AG10803 (cell line): ENCODE measurements at places on chromosomes 3 and 15.

GRCh38 chr3:97793420-97794019 lies 28.3 kb upstream of the CRYBG3 start:
- peak; percentile 55 for DNase-seq

GRCh38 chr15:33808720-33809457 lies 159.4 kb upstream of the CHRM5 start:
- peak; percentile 16 for DNase-seq

GRCh38 chr3:192077795-192078497 lies 617.0 kb downstream of the PYDC2 start:
- no peak for DNase-seq

- DNase-seq = no peak
Measured at GRCh38 chr3:6250167-6250566, 610.7 kb upstream of the GRM7 start.

GRCh38 chr3:158845765-158846350 lies 44.0 kb downstream of the MFSD1 start:
- peak; percentile 18 for DNase-seq

GRCh38 chr3:32959371-32959770 lies 7.9 kb downstream of the CCR4 start:
- no peak for DNase-seq

DNA sequence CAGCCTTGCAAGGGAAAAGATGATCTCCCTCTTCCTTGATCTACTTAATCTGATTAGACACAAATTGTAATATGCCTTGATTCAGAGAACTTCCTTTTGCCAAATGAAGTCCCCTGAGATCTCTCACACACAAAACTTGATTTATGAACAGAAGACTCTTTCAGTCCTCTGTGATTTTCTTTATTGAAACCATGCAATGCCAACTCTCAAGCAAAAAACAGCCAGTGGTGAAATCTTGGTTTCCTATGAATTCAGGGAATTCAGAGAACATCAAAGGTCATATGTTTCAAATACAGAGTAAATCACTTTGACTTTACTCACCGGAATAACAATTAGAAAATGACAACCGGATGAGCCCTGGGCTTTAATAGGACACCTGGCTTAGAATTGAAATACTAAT lies 211.7 kb downstream of the ABHD5 start:
- DNase-seq = peak; percentile 48

DNA sequence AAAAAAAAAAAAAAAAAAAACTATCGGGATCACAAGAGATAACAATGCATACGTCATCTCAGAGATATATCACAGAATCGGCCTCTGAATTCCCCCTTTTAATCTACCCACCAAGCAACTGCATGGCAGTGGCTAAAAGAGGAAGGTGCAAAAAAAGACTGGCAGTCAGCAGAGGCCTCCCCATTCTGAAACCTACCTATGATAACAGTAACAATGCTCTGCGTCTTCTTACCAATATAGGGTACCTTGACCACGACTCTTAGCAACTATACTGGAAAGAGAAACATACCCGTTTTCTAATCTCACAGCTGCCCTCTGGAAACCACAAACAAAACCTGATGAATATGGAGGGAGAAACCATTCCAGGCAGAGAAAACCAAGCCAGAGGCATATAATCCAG lies 106.9 kb downstream of the ULK4 start:
- no peak for DNase-seq

DNA sequence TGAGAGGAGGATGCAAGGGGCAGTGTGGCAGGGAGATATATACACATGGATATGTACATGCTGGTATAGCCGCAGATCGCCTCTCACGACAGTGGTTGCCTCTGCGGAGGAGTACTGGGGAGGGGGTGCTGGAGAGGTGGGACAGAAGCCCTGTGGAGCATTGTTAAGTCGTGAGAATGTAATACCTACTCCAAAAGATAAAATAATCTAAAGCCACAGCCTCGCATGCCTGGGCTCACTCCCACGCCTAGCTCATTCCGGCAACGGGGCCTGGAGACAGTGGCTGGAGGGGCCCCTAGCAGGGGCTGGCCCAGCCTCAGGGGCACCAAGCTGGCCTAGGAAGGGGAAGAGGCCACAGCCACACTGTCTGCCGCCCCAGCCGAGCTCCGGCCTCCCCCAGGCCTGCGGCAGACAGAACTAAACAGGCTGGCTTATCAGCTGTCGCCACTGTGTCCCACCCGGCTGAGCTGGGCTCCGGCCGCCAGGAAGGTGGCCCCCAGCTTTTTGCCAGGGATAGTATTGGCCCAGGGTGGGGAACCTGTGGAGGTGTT lies 65.1 kb upstream of the LCTL start:
- no peak for DNase-seq

GRCh38 chr3:126501736-126502135 lies 15.8 kb downstream of the UROC1 start:
- DNase-seq = no peak

GRCh38 chr3:38724392-38724736 lies 74.9 kb upstream of the SCN5A start:
- DNase-seq = no peak

- DNase-seq = peak; percentile 84
Measured at GRCh38 chr3:176939022-176939817, 258.1 kb downstream of the TBL1XR1 start.

- no peak for DNase-seq
Measured at GRCh38 chr3:128895843-128896697, 16.6 kb downstream of the ACAD9 start.

GRCh38 chr3:160084998-160085397 lies 96.4 kb downstream of the IL12A start:
- no peak for DNase-seq

- DNase-seq = no peak
Measured at GRCh38 chr3:69817988-69818387, 78.7 kb downstream of the MITF start.

DNA sequence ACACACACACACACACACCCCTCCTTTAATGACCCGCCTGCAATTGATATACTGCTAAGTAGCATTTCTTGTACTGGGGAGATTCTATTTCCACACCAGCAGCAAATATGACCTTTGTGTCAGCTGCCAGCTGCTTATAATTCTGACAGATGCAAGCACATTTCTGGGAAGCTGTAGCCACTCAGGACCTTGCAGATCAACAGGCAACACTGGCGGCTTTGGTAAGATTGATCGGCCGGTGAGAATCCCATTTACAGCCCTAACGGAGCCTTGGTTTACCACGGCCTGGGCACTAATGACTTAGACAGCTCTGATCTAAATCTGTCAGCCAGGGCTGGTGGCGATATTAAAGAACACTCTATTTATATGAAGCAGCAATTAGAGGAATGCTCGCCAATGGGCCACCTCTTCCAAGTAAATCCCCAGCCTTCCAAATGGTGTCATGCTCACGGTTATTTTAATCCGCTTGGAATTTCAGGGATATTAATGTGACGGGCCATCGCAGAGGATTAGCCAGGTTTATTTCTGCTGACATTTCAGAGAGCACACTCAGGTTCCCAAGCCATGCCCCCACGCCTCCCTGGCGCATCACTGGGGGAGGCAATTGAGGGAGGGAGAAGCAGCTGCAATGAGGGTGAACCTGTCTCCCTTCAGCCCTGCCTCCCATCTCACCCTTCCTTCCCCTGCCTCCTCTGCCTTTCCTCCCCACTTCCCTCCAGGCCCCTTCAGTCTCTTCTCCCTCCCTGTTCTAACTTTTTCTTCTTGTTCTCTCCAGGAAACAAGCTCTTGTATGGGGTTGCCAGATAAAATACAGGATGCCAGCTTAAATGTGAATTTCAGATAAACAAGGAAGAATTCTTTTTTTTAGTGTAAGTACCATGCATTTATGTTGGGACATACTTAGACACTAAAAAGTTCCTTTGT lies 287.0 kb downstream of the TLE3 start:
- DNase-seq = no peak

- DNase-seq = peak; percentile 35
Measured at GRCh38 chr3:197791892-197792647, 1.0 kb downstream of the LRCH3 start.

DNA sequence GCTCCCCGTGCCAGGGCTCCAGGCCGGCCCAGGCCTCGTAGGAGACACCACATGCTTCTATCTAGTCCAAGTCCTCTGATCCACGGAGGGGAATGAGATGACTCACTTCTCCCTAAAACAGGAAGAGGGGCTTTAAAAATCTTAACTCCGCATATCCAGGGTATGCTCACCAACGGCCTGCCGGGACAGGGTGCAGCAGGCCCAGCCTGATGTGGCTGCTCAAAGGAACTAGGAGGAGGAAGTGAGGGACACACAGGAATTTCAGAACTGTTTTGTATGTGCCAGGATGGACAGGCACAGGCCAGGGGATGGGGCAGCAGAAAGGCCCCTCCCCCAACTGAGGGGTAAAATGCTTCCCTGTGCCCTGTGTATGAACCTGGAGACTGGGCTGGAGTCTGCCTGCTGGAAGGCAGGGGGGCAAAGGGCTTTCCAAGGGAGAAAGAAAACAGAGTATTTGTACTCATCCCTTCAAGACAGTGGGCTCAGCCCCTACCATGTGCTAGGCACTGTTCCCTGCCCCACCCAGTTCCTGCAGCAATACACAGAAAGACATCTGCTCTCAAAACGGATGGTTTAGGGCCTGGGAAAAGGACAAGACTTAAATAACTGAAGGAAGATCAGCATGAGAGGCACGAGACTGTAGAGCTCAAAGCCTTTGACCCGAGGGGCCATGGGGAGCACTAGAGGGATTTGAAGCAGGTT lies 22.1 kb downstream of the CHDH start:
- DNase-seq = no peak

DNA sequence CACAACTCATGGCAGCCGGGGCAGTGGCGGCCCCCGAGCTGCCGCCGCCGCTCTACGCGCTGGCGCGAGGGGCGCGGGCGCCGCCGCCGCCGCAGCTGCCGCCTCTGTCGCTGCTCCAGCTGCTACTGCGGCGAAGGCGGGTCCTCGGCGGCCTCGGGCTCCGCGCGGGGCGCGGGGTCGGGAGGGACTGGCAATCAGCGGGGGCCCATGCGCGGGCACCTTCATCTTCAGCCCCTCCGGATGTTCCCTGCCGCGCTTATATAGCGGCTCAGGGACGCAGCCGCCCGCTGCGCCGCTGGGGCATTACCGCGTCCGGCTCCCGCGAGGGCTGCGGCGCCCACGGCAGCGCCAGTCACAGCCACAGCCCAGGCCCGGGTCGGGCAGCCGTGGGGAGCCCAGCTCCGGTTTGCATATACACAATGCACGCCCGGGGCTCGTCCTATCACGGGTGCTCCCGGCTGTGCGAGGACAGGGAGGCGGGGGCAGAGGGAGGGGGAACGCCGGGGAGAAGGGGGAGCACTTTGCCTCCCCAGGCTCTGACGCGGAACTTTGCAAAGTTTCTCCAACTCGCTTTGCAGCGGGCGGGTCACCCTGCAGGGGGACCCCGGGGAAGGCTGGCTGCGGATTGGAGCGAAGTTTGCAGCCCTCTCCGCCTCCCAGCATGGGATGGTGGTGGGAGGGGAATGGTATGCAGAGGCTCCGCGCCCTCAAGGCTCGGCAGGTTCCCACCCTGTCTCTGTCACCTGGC lies at the start of gene VGLL3:
Gene VGLL3, minus strand, starts transcription at position 416 of the 748 bp plus-strand sequence. Its CDS starts 406 bp downstream, at position 10.
- DNase-seq = peak; percentile 92

DNA sequence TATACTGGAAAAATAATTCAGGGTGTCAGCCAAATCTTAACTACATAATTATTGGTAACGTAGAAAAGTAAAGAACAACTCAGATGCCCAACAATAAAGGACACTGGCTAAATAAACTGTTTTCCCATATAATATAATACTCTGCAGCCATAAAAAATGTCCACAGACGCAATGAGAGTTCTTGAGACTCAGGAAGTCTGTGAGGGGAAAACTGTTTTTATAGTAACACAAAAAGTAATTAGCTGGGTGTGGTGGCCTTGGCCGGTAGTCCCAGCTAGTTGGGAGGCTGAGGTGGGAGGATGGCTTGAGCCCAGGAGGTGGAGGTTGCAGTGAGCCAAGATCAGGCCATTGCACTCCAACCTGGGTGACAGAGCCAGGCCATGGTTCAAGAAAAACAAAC lies 5.5 kb upstream of the UBR1 start:
- DNase-seq = no peak

- peak; percentile 89 for DNase-seq
Measured at GRCh38 chr15:96327155-96327741, 3.3 kb upstream of the NR2F2 start.

DNA sequence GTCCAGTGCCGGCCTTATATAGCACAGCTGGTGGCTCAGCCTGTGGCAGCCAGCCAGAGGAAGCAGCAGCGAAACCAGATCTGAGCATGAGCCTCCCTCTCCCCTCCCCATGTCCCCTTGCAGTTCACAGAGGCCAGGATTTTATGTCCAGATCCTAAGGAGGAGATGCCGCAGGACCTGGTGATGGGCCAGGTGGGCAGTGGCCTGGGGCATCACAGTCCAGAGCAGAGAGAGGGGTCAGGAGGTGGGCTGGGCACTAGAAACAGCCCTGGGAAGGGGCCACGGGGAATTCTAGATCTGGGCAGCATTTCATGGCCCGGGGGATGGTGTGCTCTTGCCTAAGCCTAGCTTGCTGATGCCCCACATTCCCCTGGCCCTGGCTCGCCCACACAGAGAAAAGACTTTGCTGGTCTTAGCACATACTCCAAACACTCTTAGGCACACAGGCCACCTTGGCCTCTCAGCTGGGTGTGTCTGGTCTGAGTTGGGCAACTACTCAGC lies 259 bp upstream of the CILP start:
- DNase-seq = peak; percentile 22

DNA sequence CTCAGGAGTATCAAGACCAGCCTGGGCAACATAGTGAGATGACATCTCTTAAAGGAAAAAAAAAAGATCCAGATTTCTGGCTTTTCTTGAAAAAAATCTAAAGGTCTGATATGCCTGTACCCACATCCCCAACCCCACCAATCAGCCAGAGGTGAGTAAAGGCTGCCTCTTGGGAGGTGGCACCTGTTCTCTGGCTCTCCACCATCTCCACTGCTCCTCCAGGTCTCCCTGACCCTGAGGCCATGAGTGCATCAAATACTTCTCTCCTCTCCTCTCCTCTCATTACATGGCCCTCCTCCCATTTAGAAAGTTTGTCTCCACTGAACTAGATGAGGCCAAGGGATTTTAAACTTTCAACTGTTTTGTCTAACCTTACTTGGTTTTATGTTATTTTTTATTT lies 5.2 kb downstream of the SIAH2 start:
- no peak for DNase-seq

GRCh38 chr15:34056911-34057310 lies 17.9 kb upstream of the AVEN start:
- peak; percentile 40 for DNase-seq

GRCh38 chr15:74632601-74633000 lies 17.0 kb downstream of the CLK3 start:
- DNase-seq = no peak

DNA sequence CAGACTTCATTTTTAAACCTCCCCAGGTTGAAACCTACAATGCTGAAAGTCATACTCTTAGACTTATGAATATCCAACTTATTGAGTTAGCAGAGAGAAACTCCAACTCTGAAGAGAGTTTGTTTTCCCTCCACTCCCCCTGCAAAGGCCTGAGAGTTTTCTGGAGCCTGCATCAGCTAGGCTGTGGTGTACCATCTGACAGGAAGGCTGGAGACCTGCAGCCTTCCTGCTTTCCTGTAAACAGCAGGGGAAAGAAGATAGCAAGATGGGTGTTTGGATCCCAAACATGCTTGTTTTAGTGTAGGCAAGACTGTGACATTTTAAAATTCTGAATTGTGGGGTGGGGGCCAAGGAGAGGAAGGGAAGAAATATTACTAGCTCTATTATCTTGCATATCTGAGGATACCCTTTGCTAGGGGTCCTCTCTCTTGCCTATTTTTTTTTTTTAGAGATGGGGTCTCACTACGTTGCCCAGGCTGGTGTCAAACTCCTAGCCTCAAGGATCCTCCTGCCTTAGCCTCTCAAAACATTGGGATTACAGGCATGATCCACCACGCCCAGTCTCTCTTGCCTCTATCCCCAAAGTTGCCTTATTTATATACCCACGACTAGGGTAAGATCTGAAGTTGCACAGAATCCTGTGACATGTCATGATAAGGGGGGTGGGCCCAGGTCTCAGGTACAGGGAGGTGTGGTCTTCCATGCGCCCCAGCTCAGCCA lies 51.0 kb upstream of the USP3 start:
- no peak for DNase-seq
